ENCODE measurements at places on chromosomes 5 and 9.

GRCh38 chr5:50962934-50963872 lies 296.8 kb downstream of the PARP8 start:
- peak; percentile 84 for DNase-seq

DNA sequence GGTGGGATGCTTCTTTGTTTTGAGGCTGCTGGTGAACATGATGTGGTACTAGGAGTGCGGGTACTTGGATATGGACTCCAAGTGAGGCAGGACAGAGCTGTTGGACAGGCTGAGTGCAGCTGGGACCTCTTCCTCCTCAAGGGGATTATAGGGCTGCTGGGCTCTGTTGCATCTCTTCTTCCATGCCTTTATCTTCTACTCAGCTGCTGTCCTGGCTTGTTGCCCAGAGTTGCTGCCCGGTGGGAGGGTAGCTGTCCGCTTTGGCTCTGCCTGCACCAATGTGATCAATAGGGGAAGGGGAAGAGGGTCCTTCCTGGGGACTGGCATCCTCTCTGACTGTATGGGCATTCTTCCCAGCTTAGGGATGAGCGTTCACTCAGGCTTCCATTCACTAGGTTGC lies 1217.9 kb upstream of the ACO1 start:
- no peak for DNase-seq

- no peak for DNase-seq
These were observed 37.5 kb upstream of the ZFYVE16 start for GRCh38 chr5:80370390-80370789.

- no peak for DNase-seq
These were observed 522.2 kb downstream of the ACTL7B start for GRCh38 chr9:108333530-108333983.

DNA sequence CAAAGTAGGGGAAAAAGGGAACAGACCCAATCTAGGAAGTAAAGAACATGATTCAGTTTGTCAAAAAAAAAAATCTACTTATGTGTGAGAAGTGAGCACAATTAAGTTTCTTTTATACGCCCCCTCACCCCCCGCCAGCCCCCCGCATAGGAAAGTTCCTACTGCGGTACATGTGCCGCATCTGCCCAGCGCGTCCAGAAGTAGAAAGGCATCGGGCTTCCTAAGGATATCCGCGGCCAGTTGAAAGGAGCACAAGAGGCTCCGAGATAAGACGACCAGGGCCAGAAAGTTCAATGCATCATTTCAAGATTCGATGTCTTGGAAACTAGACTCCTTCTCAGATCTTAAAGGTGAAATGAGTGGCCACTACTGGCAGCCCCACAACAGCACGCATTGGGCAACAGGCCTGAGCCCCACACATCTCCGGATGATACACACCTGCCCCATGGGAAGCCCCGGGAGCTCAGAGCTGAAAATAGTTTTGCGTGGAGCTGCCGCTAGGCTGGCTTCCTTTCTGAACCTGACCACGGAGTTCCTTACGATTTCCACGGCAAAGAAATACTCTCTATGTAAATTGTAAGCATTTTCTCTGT lies 203.9 kb downstream of the RAB3C start:
- DNase-seq, result no peak

DNA sequence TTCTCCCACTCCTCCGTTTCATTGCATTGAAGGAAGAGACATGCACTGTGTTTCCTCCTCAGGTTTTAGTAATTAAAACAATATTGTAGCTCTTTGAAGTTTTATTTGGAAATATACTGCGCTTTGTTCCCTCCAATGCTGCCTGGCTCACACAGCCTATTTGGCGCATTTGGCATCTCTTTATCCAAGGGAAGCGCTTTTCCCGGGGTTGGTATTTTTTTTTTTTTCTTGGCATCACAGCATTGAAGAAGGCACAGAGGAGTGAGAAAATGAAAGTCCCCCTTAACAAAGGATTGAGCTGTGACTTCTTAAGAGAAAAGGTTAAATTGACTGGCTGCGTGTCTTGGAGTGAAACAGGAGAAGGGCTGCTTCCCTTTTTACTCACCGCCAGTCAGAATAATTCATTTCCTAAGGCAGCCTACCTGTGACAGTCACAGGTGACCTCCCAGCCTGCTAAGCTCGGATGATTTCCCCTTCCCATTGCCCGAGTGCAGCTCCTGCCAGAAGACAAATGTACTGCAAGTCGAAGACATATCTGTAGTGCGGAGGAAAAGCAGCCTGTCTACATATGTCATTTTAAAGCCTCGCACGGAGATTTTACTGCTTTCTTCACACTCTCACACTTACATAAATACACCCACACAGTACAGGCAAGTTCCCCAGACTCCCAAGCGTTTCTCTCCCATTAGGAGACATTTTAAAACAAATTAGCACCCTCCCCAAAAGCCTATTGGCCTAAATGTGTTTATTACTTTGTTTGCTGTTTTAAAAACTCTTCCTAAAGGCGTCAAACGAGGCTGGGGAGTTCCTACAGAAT lies 665.5 kb upstream of the ZNF608 start:
- no peak for DNase-seq

DNA sequence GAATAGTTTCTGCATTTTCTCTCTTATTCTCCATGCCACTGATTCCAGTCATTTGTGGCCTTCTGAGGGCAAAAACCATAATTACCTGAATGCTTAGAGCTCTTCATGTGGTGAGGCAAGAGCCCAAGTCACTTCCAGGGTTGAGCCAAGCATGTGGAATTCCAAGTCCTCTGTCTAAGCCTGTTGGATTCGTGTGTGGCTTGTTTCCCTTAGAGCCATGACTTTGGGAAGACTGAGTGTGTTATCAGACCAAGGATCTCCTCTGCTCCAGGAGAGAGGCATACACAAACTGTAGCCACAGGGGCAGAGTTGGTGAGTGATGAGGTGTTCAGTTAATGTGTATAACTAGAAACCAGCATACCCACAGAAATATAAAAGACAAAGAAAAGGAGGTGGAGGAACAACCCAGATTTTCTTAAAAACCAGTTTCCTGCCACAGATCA lies 27.1 kb downstream of the SLC22A5 start:
- no peak for DNase-seq

- DNase-seq, result no peak
These were observed 48.0 kb upstream of the RGS7BP start for GRCh38 chr5:64457846-64458245.

- DNase-seq, result peak; percentile 84
These were observed 51.8 kb downstream of the WDR36 start for GRCh38 chr5:111143910-111144309.

GRCh38 chr5:141992349-141992963 lies 20.4 kb downstream of the GNPDA1 start:
- DNase-seq, result peak; percentile 87

DNA sequence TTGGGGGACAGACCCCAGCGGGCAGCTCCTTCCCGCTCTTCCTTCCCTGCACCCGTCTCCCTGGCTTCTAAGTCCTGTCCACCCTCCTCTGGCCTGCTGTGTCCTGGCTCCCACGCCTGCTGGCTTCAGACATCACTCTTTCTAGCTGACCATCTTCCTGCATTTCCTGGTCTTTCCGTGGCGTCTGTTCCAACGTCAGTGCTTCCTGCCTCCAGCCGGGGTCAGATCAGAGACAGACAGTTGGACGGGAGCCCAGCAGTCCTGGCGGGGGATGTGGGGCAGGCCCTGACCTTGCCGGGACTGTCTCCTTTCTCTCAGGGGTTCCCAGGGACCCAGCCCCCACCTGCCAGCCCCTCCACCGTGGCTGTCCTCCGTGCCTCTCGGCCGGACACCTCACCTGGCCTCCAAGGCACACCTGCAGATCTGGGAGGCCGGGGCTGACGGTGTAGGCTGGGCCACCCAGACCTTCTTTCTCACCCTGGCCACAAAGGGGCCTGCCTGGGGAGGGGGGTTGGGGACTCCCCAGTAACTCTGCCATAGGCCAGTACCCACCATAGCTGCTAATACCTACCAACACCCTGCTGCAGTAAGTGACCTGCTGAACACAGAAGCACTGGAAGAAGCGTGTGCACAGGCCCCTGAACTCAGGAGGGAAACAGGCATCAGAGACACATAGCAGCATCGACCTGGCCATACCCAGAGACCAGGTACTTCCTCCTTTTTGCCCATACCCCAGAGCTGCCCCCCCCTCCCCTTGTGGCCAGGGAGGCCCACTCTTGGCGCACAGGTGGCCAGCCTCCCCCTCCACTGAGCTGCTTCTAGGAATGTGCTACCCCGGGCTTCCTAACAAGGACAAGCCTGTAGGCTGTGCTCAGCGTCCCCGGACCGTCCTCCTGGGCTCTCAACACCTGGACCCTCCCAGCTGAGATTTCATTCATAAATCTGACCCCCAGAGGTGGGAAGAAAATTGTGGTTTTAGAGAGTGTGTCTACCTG lies 5.1 kb downstream of the NRARP start:
- no peak for DNase-seq

- no peak for DNase-seq
These were observed 58.8 kb downstream of the SNX30 start for GRCh38 chr9:112809351-112809848.

- no peak for DNase-seq
These were observed 70.8 kb downstream of the WWC1 start for GRCh38 chr5:168362097-168362885.

- no peak for DNase-seq
These were observed 78.6 kb downstream of the NTRK2 start for GRCh38 chr9:84748112-84748511.

- DNase-seq, result no peak
These were observed 4.3 kb downstream of the PRRC2B start for GRCh38 chr9:131398204-131398603.

DNA sequence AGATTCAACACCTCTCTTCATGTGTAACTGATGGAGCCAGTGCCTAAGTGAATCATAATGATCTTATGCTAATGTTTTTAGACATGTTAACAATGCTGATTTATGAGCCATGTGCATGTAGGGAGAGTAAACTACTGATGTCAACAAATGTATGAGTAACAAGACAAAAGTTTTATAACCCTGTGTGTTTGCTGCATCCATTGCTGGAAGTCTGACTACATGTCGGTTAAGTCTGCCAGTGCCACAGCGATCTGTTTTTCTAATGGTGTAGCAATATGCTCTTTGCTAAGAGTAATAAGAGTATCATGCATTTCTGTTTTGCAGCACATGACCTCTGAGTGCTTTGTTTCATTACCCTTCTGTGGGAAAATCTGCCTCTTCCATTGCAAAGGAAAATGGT lies 26.4 kb upstream of the TMOD1 start:
- DNase-seq, result no peak

- DNase-seq, result no peak
These were observed 9.3 kb upstream of the KIF4B start for GRCh38 chr5:155004138-155004744.

- no peak for DNase-seq
These were observed 77.2 kb downstream of the TSPAN17 start for GRCh38 chr5:176724472-176724871.

- no peak for DNase-seq
These were observed 359.2 kb downstream of the PRR16 start for GRCh38 chr5:120823328-120823727.

- no peak for DNase-seq
These were observed 40.9 kb upstream of the APC start for GRCh38 chr5:112696786-112697185.

- DNase-seq, result no peak
These were observed 39.9 kb downstream of the MOCS2 start for GRCh38 chr5:53069626-53070025.

DNA sequence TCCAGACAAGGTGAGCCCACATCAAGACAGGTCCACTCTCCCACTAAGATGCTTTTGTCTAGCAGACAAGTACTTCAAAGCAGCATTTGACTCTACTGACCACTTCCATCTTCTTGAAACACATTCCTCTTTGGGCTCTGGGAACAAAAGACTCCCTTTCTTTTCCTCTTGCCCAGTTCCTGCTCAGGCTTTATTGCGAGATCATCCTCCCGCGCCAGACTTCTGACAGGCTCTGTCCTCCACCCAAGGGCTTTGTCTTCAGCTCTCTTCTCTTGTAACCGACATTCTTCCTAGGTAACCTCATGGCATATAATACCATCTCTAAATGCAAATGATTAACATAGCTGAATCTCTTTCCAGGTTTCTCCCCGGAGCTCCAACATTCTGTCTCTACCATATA lies 85.8 kb downstream of the NUDT12 start:
- DNase-seq, result no peak

DNA sequence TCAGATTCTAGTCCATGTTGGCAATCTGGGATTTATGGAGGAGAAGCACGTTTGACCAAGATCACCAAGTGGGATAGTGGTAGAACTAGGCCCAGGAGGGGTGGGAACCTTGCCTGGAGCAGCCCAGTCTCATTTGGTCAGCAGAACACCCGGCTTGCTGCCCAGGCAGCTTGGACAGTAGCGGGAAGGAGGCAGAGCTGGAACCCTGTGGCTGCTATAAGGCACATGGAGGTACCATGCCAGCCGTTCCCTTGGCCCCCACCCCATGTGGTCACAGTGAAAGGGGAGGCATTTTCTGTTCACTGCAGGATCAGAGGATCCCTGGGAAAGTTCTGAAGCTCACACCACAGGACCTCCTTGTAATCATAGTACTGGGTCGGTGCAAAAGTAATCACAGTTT lies 75.4 kb upstream of the ORM1 start:
- DNase-seq, result no peak

GRCh38 chr5:38837416-38837815 lies 8.4 kb upstream of the OSMR start:
- DNase-seq, result no peak

GRCh38 chr9:16282216-16282615 lies 588.3 kb downstream of the BNC2 start:
- no peak for DNase-seq

- no peak for DNase-seq
These were observed 448 bp downstream of the RELL2 start for GRCh38 chr5:141637123-141637766.

DNA sequence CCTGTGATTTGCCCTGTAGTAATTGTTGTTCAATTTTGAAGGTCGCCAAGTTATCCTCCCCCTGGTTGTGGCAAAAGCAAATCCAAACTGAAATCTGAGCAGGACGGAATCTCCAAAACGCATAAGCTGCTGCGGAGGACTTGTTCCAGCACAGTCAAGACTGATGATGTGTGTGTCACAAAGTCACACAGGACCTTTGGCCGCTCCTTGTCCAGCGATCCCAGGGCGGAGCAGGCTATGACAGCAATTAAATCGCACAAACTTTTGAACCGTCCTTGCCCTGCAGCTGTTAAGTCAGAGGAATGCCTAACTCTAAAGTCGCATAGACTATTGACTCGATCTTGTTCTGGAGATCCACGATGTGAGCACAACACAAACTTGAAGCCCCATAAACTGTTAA lies 128.4 kb downstream of the PARP8 start:
- DNase-seq, result no peak

GRCh38 chr9:78314550-78314949 lies 17.6 kb downstream of the PSAT1 start:
- no peak for DNase-seq

DNA sequence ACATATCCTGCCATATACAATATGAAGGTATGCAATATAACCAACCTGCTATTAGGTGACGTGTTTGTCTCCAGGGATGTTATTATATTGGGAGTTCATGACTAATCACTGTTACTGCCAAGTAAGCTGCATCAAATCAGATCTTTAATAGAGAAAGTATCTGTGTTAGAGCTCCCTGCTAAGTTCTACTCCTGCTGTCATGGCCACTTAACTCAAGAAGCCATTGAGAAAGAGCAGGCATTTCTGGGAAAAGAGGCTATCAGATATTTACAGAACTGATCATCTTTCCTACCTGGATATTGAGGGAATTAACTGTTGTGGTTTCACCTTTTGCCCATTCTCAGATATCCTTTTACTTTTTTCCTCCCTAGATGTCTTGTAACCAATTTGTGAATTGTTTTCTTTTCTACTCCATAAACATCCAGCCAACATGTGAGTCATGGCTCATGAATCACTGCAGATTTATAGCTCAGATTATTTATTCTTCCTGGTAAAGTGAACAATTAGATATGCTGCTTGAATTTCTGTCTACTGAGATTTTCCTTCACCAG lies 634.8 kb upstream of the FAM174A start:
- no peak for DNase-seq

GRCh38 chr5:88673253-88674105 lies 209.5 kb downstream of the MEF2C start:
- no peak for DNase-seq

Measured in sciatic nerve (tissue), 2 donors.